ENCODE measurements at places on chromosomes 16 and 17.
A peak's percentile ranks its signal among the peaks of the same experiment; 100 is the strongest.

GRCh38 chr17:81517339-81518112, 4.9 kb upstream of the ACTG1 start:
- DNase-seq = no peak

- DNase-seq = no peak
These were observed 11.2 kb upstream of the HELZ start for GRCh38 chr17:67256075-67256732.

DNA sequence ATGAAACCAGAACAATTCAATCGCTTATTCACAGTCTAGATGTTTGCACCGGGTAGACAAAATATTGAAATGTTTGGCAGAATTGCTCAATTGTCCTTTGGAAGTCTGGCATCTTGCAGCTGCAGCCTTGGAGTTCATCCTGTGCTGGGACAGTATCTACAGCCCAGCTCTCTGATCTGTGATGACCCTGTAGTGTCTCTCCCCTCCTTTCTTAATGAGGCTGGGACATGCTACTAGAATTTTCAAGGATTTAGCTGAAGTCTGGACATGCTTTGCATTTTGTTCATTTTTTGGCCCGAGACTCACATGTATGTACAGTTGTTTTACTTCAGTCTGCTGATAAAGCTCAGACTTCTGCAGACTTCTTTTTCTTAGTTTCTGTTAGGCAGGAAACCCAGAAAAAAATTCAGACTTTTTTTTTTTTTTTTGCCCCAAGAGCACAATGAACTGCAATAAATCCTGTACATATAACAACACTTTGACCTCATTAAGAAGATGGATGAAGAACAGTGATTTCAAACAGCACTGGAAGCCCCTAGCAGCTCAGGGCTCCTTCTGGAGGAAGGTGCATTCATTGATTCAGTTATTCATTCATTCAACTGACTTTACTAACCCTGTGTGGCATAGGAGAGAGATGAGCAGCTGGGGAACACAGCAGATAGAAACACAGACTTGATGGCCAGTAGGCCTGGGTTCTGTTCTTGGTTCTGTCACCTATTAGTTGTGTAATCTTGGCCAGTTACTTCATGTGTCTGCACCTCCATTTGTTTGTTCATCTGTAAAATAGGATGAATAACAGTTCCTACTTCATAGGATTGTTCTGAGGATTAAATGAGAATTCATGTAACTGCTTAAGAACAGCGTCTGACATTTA, 210.0 kb downstream of the MAP2K4 start:
- peak; percentile 38 for DNase-seq

DNA sequence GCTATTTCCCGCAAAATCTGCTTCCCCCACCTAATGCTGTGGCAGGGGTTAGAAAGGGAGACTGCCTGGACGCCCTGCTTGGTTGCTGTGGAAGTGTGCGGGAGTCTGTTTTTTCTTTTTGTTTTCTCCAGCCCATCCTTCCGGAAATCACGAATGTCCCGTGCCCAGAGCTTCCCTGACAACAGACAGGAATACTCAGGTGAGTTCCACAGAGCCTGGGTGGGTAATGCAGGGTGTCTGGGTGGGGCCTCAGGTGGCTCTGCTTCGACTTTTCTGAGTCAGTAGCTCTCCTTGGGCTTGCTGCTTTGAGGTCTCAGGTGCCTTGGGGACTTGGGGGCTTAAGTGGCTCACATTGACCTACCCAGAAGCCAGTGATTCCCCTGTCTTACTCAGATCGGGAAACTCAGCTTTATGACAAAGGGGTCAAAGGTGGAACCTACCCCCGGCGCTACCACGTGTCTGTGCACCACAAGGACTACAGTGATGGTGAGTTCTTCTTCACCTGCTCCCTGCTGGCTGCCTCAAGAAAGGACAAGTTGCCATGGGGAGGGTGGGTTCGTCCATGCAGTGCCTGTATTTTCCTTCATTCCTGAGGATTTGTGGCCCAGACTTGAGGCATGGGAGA, 11.4 kb downstream of the LIMD2 start:
- no peak for DNase-seq

DNA sequence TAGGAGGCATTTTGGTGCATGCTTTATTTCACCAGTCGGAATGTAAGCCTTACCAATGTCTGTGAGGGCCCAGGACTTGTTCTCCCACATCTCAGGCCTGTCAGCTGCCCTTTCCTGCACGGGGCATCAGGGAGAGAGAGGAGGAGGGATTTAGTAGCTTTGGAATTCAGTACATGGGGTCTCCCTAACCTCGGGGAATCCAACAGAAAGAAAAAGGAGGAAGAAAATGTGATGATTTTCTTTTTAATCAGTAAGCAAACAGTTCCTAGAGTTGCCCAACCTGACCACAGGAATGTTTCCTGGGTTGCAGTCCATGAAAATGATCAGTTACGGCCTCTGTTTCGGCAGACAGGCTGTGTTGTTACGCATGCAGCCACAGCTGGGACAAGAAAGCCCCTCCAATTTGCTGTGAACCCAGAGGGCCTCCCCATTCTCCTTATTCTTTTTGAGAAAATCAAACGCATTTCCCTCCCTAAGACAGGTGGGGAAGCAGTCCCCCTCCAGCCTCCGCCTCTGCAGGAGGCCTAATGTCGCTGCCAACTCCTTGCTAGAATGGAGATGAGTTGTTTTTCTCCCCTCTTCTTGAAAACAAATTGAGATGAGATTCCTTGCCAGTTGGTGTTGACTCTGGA, 53.1 kb upstream of the TANGO6 start:
- DNase-seq = peak; percentile 50

DNA sequence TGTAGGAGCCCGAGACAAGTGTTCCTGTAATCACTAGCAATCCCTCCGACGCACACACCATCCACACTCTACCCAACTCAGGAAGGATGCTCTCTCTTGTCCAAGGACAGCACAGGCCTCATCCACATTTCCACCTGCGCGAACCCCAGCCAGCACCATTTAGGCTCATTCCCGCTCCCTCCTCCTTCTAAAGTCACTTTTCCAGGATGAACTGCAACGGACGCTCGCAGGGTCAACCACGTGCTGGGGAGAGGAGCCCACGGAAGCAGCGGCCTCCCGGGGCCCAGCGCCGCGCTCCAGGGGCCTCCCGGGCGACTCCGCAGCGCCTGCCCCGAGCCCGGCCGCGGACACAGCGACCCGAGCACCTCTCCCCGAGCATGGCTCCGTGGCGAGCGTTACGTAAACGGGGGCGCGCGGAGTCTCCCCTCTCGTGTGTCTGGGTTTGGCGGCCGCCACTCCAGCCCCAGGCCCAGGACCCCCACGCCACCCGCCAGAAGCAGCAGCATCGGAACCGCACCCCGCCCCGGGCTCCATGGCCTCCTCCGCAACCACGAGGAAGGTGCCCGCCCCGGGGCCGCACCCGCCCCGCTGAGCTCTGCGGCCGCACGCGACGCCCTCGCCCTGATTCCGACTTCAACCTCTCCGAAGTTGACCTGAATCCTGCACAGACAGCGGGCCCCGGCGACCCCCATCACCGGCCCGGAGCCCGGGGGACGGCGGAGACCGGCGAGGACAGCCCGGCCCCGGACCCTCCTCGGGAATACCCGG, 668 bp downstream of the USP36 start:
- no peak for DNase-seq

GRCh38 chr16:83952587-83952939, 477 bp upstream of the OSGIN1 start:
- no peak for DNase-seq

DNA sequence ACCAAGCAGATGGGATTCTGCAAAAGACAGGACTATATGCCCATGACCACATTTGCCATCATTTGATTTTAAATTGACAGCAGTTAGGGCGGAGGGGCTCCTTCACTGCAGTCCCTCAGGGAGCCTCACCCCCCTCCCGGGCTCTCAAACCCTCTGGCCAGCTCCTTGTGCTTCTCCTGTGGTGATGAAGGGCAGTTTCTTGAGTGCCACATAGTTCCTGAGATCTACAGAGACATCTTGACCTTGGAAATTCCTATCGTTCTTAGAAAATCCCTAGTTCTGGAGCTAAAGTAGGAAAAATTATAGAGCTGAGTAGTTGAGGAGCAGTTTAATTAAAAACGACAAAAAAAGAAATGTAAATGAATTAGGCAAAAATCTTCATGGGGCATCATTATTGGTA, 231.5 kb downstream of the CCDC182 start:
- DNase-seq = no peak

GRCh38 chr16:73016488-73016830, 31.5 kb downstream of the ZFHX3 start:
- no peak for DNase-seq

- no peak for DNase-seq
These were observed 43.4 kb downstream of the GNAO1 start for GRCh38 chr16:56234737-56235136.

- no peak for DNase-seq
These were observed 12.9 kb downstream of the ZNF319 start for GRCh38 chr16:57987441-57988177.

All from AG04449 (cell line).